ENCODE measurements at places on chromosomes 3 and 15.

- no peak for DNase-seq
These were observed 40.5 kb downstream of the MYLK start for GRCh38 chr3:123843668-123844067.

GRCh38 chr3:189490337-189490736, 140.9 kb upstream of the TP63 start:
- DNase-seq, result no peak

DNA sequence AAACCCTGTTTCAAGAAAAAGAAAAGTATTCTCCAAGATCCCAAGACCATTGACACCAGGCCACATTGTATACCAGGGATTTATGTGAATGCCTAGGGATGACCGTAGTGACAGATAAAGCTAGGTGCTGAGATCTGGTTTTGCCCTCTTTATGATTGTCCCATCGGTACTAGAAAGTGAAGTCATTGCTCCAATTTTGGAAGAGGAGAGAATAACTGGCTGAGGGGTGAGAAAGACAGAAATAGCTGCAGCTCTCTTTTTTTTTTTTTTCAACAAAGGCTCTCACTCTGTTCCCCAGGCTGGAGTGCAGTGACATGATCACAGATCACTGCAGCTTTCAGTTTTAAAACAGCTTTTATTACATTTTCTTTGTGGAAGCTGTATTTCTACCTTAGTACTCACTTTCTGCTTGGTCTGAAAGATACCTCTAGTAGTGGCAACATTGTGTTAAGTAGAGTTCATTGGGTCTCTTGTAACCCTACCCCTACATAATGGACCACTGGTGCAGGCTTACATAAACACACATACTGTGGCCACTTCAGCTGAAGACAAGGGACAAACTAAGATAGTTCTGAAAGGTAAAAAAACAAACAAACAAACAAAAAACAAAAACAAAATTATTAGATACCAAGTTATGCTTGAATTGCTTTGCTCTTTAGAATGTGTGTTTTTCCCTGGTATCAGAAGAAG, 18.0 kb downstream of the ZSCAN29 start:
- DNase-seq, result no peak

GRCh38 chr3:142650001-142650693, 54.0 kb downstream of the PLS1 start:
- DNase-seq, result no peak

DNA sequence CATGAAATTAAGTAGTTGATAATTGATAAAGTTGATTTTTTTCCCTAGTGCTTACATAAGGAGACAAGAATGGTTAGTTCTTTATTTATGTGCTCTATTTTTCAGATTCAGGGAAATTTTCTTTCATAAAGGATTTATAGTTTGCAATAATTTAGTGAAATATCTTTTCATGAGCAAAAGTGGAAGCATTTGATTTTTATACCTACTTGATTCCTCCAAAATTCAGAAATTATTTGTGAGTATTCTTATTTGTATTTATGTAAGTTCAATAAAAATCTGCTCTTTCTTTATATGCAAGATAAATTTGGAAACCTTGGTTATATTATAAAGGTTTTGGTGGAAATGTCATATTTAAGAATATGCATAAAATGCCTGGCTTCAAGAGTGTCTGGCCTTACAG, 14.7 kb upstream of the SLCO2A1 start:
- no peak for DNase-seq

DNA sequence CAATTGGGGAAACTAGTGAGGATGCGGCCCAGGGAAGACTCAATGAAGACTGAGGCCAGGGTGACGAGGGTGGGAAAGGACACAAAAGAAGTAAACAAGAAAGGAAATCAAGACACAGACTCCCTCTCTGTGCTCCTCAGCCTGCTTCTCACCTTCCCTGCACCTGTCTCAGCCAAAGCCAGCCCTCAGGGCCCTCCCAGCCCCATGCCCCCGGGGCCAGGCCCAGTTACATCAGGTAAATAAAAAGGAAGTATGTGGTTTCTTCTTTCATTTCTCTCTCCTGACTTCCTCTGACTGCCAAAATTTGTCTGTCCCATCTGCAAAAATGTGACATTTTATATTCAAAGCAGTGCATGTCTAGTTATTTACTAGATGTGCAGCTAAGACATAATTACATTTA, 328.0 kb downstream of the UACA start:
- DNase-seq, result no peak
